ENCODE measurements at places on chromosomes 3 and 15. TPM values are rescaled to one million over a fixed set of nuclear protein-coding genes. Genes with fewer than 3 reads are reported as not detected.

The RASGRF1 gene
- total RNA-seq: 0.85 TPM

The ITIH1 gene
- 0.69 TPM for total RNA-seq

The IQCH gene
- 1.9 TPM for total RNA-seq

The PTX3 gene
- 0.59 TPM for total RNA-seq

The GOLGA6L1 gene
- not detected for total RNA-seq

The EIF3J gene
- total RNA-seq: 74.9 TPM

The PLA2G4B gene
- 7.9 TPM for total RNA-seq

DNA sequence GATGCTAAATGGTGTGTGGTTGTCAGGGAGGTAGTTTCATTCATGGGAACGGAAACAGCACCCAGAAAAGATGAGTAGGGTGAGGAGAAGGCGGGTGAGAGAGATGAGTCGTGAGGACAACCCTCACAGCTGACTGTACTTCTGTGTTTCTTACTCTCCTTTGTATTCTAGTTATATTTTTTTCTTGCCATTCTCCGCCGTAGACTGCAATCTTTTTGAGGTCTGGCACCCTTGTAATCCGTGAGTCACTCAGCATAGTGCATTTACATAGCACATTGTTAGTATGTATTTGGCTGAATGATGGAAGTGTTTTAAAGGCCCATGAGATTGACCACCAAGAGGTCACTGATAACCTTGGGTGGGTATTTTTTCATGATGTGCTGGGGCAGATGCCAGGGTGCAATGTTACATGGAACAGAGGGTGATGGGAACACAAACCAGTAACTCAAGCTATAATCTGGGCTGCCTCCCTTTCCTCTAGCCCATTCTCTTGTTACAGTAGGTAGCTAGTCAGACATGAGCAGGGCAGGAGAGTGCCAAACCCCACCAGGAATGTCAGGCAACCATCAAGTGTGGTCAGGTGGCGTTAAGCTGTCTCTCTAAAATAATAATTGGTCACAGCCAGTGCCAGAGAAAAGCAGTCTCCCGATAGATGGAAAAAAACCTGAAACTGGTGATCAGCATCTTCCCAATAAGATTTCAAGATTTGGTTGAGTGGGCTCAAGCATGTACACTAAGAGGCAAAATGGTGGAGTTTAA is 18.8 kb upstream of the DGKG start:
- no peaks in the 10 kb centered on the region for H3K36me3 ChIP-seq
- peaks cover 15% of the 10 kb centered on the region for H3K4me1 ChIP-seq
- H3K4me3 ChIP-seq: no peak overlapping the region
- no peak for DNase-seq

- H3K4me3 ChIP-seq: no peak overlapping the region
- no peaks in the 10 kb centered on the region for H3K27me3 ChIP-seq
- no peaks in the 10 kb centered on the region for H3K4me1 ChIP-seq
- H3K27ac ChIP-seq: no peak overlapping the region
- no peak for DNase-seq
Measured at GRCh38 chr15:42166225-42166940, 9.9 kb upstream of the PLA2G4F start.

- H3K27me3 ChIP-seq: peaks cover 33% of the 10 kb centered on the region
- DNase-seq: no peak
- no peak overlapping the region for H3K27ac ChIP-seq
- no peak overlapping the region for H3K4me3 ChIP-seq
- no peaks in the 10 kb centered on the region for H3K4me1 ChIP-seq
- H3K36me3 ChIP-seq: no peaks in the 10 kb centered on the region
Measured at GRCh38 chr3:74529145-74529544, 85.3 kb downstream of the CNTN3 start.

DNA sequence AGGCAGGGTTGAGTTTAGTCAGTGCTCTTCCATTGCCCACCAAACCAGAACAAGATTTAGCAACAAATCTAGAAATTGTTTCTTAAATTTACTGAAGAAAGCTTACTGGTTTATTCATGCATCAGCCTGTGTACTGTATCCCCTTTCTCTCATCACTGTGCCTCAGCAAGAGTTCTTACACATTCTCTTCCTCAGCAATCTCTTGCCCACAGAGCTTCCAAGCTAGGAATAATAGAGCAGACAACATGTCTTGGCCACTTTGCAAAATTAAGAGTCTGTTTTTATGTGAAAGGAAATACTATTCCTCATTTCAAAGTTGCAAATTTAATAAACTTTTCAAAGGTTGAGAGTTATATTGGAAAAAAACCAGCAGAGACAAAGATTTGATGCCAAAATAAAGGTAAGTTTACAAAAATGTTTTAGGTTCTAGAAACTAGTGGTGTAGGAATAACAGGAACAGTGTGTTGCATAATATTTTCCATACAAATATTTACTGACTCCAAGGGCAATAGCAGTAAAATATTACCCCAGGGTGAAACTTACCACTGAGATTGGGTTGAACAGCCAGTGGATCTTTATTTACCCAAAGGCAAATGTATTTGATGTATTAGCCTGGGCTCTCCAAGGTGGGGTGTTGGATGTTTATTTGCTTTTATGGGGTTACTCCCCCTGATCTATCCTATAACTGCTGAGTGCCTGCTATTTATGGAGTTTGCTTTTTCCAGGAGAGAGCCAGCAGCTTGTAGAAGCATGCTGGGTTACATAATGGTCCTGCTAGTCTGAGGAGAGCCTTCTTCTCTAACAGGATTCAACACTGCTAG is 276.7 kb downstream of the ADAMTSL3 start:
- no peak overlapping the region for H3K4me3 ChIP-seq
- DNase-seq: no peak
- peaks cover 4% of the 10 kb centered on the region for H3K27me3 ChIP-seq
- H3K4me1 ChIP-seq: no peaks in the 10 kb centered on the region
- no peak overlapping the region for H3K27ac ChIP-seq

- H3K27ac ChIP-seq: no peak overlapping the region
- no peaks in the 10 kb centered on the region for H3K36me3 ChIP-seq
- peaks cover 31% of the 10 kb centered on the region for H3K4me1 ChIP-seq
- no peak for DNase-seq
- no peak overlapping the region for H3K4me3 ChIP-seq
Measured at GRCh38 chr3:140501061-140501769, 176.6 kb upstream of the TRIM42 start.

GRCh38 chr3:55622116-55622515 is 135.0 kb upstream of the WNT5A start:
- no peak overlapping the region for H3K4me3 ChIP-seq
- H3K27ac ChIP-seq: no peak overlapping the region
- 0 out of 2 replicates have a peak, but pooled peaks cover 4% of the 10 kb centered on the region for H3K27me3 ChIP-seq
- no peak for DNase-seq

- peaks cover 50% of the 10 kb centered on the region for H3K4me1 ChIP-seq
- DNase-seq: no peak
- no peak overlapping the region for H3K4me3 ChIP-seq
- H3K27ac ChIP-seq: no peak overlapping the region
Measured at GRCh38 chr3:17550624-17551023, 191.8 kb downstream of the TBC1D5 start.

DNA sequence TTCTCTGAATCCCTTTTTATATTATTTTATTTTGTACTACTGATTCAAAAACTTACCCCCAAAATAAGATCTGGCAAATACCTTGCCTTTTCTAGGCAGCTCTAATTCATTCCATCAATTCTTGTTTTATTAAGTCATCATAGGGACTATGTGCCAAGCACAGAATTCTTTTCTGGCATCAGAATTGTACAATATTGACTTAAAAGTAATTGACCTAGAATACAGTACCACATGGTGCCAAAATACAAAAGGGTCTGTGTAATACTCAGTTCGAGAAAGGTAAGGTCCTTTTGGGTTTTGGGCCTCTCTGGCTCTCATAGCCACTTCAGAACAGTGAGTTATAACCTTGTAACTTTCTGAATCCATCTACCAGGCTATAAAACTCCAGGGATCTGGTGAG is 46.2 kb downstream of the KBTBD8 start:
- H3K36me3 ChIP-seq: no peaks in the 10 kb centered on the region
- H3K4me1 ChIP-seq: peaks cover 17% of the 10 kb centered on the region
- no peak overlapping the region for H3K4me3 ChIP-seq
- no peaks in the 10 kb centered on the region for H3K27me3 ChIP-seq
- no peak overlapping the region for H3K27ac ChIP-seq
- DNase-seq: no peak

DNA sequence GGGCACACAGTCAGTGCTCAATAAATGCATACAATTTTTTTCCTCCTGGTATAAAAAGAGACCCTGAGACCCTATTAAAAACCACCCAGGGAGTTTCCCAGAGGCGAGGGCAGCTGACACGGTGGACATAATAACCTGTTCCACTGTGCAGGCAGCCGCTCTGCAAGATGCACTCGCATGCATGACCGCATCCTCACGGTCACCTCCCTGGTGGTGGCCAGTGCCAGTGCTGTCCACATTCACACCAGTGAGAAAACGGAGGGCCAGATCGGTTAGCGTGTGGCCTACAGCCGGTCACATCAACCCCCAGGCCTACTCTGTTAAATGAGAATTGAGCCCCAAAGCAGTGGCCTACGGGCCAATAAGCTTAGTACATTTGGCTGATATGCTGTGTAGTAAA is 24.8 kb downstream of the SH3BP5 start:
- H3K4me1 ChIP-seq: peaks cover 27% of the 10 kb centered on the region
- no peak for DNase-seq
- H3K36me3 ChIP-seq: no peaks in the 10 kb centered on the region
- H3K27me3 ChIP-seq: no peaks in the 10 kb centered on the region
- no peak overlapping the region for H3K4me3 ChIP-seq
- H3K27ac ChIP-seq: no peak overlapping the region

GRCh38 chr15:49185473-49185872 is 15.4 kb downstream of the GALK2 start:
- no peak for DNase-seq
- no peak overlapping the region for H3K4me3 ChIP-seq
- 0 out of 2 replicates have a peak, but pooled peaks cover 4% of the 10 kb centered on the region for H3K36me3 ChIP-seq
- H3K4me1 ChIP-seq: peaks cover 38% of the 10 kb centered on the region
- H3K27ac ChIP-seq: no peak overlapping the region

DNA sequence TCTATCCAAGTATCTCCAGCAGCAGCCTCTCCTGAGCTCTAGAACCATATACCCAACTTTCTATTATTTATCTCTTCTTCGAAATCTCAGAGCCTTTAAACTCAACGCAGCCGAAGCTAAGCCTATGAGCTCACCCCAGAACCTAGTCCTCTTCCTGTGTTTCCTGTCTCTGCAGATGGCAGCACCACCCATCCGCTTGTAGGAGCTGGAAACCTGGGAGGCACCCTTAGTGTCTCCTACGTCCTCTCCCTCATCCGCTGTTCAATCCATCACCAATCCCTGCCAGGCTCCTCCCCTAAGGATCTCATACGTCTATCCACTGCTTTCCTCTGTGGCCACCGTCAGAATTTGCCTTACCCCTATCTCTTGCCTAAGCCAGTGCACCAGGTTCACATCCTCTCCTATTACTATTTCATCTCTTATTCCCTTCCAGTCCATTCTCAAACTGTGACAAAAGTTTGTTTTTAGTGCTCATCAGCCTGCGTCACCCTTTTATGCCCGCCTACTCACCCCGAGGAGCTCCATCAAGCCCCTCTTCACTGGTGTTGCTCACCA is 9.6 kb downstream of the VGLL4 start:
- peaks cover 68% of the 10 kb centered on the region for H3K4me1 ChIP-seq
- no peak overlapping the region for H3K4me3 ChIP-seq
- H3K27me3 ChIP-seq: no peaks in the 10 kb centered on the region
- peak overlapping the region; percentile 18 for H3K27ac ChIP-seq
- no peaks in the 10 kb centered on the region for H3K36me3 ChIP-seq
- no peak for DNase-seq

DNA sequence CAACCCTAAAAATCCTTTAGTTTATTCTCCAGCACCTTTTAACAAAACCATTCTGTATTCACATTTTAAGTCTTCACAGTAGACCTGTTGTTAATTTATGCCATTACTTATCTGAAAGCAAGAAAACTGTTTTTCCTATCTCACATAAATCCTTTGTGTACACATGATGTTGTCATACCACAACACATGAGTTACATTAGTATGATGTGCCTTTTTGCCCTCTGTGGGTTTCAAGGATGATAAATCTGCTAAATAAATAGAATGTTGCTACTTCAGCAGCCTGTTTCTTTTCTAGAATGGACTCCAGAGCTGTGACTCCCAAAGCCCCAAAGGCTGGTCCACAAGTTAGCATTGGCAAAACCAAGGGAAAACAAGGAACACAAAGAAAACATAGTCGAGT is 151.6 kb downstream of the SERPINI1 start:
- no peaks in the 10 kb centered on the region for H3K27me3 ChIP-seq
- H3K27ac ChIP-seq: no peak overlapping the region
- H3K4me1 ChIP-seq: no peaks in the 10 kb centered on the region
- DNase-seq: no peak
- H3K4me3 ChIP-seq: no peak overlapping the region

DNA sequence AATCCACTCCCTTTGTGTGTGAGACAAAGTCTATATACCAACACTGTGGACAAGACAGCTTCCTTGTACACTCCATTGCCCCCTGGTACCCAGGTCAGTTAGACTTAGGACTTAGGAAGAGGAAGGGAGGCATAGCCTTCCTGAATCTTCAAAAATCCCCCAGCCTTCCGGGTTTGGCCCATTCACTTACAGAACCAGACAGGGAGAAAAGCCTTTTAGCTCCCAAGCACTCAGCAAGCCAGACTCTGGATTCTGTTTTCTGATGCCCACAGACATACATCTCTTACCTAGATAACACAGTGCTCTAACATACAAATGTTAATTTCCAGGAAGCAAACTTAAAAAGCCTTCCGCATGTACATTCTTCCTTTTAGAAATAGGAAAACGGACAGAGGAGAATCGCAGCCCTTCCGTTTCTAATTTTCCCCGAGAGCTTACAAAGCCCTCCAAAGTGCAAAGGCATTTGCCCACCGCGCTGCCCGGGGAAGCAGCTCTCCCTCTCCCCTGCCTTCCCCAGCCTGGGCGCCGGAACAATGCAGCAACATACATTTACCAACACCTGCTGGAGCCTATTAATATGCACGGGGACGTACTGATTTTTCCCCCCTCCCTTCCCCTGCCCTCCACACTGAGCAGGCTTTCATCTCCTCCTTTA is 442.0 kb downstream of the MAGI1 start:
- no peak for DNase-seq
- peaks cover 3% of the 10 kb centered on the region for H3K27me3 ChIP-seq
- H3K27ac ChIP-seq: peak overlapping the region; percentile 96
- peak overlapping the region; percentile 85 for H3K4me3 ChIP-seq
- no peaks in the 10 kb centered on the region for H3K36me3 ChIP-seq

Data from WTC11 (cell line).